ENCODE measurements at places on chromosomes 6 and 20.
A peak's percentile ranks its signal among the peaks of the same experiment; 100 is the strongest.

GRCh38 chr20:34875642-34876405, 588 bp upstream of the ACSS2 start:
- H3K4me1 ChIP-seq = peaks cover 46% of the 10 kb centered on the region
- no peaks in the 10 kb centered on the region for H3K27me3 ChIP-seq
- peak overlapping the region; percentile 33 for H3K27ac ChIP-seq
- no peaks in the 10 kb centered on the region for H3K36me3 ChIP-seq
- DNase-seq = peak; percentile 96
- peak overlapping the region; percentile 87 for H3K4me3 ChIP-seq

GRCh38 chr6:136114661-136115060, 135.4 kb downstream of the MTFR2 start:
- peaks cover 10% of the 10 kb centered on the region for H3K27me3 ChIP-seq
- DNase-seq = no peak
- no peak overlapping the region for H3K27ac ChIP-seq
- H3K36me3 ChIP-seq = no peaks in the 10 kb centered on the region
- no peak overlapping the region for H3K4me3 ChIP-seq

DNA sequence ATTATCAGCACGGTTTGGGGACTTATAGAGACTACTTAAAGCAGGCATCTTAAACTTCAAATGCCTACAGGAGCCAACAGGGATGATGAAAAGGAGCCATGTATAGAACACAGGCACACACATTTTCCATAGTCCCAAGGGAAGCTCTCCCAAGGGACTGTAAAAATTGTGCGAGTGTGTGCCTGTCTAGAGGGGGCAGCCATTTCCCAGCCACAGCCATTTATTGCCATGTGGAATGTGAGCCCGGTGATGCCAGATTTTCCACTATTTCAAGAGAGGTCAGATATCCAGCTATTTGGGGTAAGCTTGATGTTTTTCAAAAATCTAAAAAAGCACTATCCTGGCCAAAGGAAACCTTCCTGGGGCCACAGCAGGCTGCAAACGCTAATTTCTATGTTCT, 24.1 kb upstream of the RALY start:
- no peaks in the 10 kb centered on the region for H3K4me1 ChIP-seq
- H3K36me3 ChIP-seq = no peaks in the 10 kb centered on the region
- no peak overlapping the region for H3K27ac ChIP-seq

DNA sequence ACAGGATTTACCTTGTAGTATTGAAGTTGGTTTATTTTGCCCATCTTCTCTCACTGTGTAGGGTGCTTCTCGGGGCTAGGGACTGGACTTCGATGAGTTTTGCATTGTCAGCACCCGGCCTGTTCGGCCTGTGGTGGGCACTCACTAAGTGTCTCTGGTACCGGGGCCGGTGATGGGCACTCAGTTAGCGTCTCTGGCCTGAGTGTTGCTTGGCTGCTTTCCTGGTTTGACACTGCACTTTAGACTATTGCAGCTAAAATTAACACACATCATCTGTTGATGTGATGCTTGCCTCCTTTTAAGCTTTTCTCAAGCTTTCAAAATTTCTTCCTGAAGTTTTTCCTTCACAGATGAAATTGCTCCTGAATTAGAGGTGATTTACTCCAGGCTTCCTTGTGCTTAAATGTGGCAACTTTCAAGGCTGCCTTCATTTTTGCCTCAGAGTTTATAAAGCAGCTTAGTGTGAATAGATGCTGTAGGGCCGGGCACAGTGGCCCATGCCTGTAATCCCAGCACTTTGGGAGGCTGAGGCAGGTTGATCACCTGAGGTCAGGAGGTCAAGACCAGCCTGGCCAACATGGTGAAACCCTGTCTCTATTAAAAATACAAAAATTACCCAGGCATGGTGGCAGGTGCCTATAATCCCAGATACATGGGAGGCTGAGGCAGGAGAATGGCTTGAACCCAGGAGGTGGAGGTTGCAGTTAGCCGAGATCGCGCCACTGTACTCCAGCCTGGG, 41.7 kb upstream of the TULP4 start:
- peaks cover 12% of the 10 kb centered on the region for H3K36me3 ChIP-seq
- no peak for DNase-seq
- H3K4me1 ChIP-seq = peaks cover 22% of the 10 kb centered on the region

DNA sequence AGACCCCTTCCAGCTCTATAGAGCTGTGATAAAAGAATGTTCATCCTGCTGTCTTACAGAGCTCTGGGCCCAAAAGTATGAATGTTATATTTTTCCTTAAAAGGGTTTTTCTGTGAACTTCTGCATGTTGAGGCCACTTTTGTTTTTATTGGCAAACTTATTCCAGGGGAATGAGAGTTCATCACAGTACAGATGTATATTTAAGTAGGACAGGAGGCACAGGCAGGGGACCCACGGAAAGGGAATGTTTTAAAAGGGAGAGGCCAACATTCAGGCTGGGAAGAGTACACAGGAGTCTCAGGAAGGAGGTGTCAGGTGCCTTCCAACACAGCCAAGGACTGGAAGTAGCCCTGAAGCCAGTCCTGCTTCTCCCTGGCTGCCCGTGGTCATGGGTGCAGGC, 148.4 kb downstream of the EYA2 start:
- H3K4me3 ChIP-seq = no peak overlapping the region
- DNase-seq = no peak
- no peaks in the 10 kb centered on the region for H3K4me1 ChIP-seq
- H3K36me3 ChIP-seq = no peaks in the 10 kb centered on the region

GRCh38 chr6:13422681-13423221, 64.6 kb downstream of the GFOD1 start:
- H3K36me3 ChIP-seq = peaks cover 23% of the 10 kb centered on the region
- peaks cover 65% of the 10 kb centered on the region for H3K4me1 ChIP-seq
- no peak for DNase-seq

DNA sequence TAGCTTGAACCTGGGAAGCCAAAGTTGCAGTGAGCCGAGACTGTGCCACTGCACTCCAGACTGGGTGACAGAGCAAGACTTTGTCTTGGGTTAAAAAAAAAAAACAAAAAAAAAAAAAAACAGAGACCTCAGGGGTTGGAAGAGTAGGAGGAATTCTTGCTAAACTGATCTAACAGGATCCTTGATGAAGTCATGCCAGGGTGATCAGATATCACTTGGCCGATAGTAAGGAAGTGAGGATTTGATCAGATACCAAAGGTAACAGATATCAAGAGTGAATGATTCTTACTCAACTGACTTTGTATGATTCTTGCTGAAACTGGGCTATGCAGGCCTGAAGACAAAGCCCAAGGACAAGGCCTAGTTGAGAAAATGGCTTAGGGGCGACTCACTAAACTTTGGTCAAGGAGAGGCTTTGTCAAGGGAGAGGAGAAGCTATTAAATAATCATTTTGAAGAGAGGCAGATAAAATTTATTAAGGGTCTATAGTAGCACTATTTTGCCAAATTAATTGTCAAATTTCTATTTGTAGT, 624.7 kb downstream of the UTRN start:
- no peaks in the 10 kb centered on the region for H3K36me3 ChIP-seq
- no peak overlapping the region for H3K4me3 ChIP-seq

All from activated naive CD8-positive, alpha-beta T cell treated with anti-CD3 and anti-CD28 coated beads, Interleukin-2, amount 50 U/mL, for 24 hours (primary cell).